ENCODE measurements at places on chromosomes 6 and 20. TPM values are rescaled to one million over a fixed set of nuclear protein-coding genes. Genes with fewer than 3 reads are reported as not detected.

MAVS gene
- 36.4 TPM for total RNA-seq

TAGAP gene
- 60.3 TPM for total RNA-seq

RIPOR2 gene
- 287 TPM for total RNA-seq

SLC22A16 gene
- total RNA-seq, result not detected

RTN4IP1 gene
- total RNA-seq, result 5.4 TPM

VARS2 gene
- 40.2 TPM for total RNA-seq

SPAG4 gene
- 1.9 TPM for total RNA-seq

CTAGE9 gene
- total RNA-seq, result not detected

NHLRC1 gene
- total RNA-seq, result not detected

EPM2A gene
- 5.7 TPM for total RNA-seq

RIMS4 gene
- not detected for total RNA-seq

PLA2G7 gene
- not detected for total RNA-seq

GHRH gene
- not detected for total RNA-seq

MYH7B gene
- 0.27 TPM for total RNA-seq

RNF217 gene
- 1.1 TPM for total RNA-seq

AHCY gene
- 64.1 TPM for total RNA-seq

LRRC1 gene
- 3.6 TPM for total RNA-seq

ARHGAP18 gene
- total RNA-seq, result 7.5 TPM

SIRPB2 gene
- not detected for total RNA-seq

PROCR gene
- total RNA-seq, result 0.35 TPM

CLDN20 gene
- total RNA-seq, result not detected

PEX6 gene
- total RNA-seq, result 18.7 TPM

OPRL1 gene
- total RNA-seq, result 1.6 TPM

PMEPA1 gene
- 0.72 TPM for total RNA-seq

SDC4 gene
- total RNA-seq, result 7.5 TPM

EBF4 gene
- total RNA-seq, result 0.27 TPM

JPH2 gene
- not detected for total RNA-seq

FLOT1 gene
- total RNA-seq, result 213 TPM

PTGIS gene
- total RNA-seq, result 0.40 TPM

SNX21 gene
- 0.72 TPM for total RNA-seq

TINAG gene
- total RNA-seq, result not detected

CCN6 gene
- total RNA-seq, result not detected

OR12D3 gene
- not detected for total RNA-seq

RMND1 gene
- 18.5 TPM for total RNA-seq

HIVEP2 gene
- 35.4 TPM for total RNA-seq

COQ3 gene
- total RNA-seq, result 8.3 TPM

ZFP57 gene
- total RNA-seq, result not detected

NKX2-4 gene
- total RNA-seq, result not detected

SEL1L2 gene
- total RNA-seq, result not detected
